ENCODE measurements at places on chromosomes 1 and 21.

DNA sequence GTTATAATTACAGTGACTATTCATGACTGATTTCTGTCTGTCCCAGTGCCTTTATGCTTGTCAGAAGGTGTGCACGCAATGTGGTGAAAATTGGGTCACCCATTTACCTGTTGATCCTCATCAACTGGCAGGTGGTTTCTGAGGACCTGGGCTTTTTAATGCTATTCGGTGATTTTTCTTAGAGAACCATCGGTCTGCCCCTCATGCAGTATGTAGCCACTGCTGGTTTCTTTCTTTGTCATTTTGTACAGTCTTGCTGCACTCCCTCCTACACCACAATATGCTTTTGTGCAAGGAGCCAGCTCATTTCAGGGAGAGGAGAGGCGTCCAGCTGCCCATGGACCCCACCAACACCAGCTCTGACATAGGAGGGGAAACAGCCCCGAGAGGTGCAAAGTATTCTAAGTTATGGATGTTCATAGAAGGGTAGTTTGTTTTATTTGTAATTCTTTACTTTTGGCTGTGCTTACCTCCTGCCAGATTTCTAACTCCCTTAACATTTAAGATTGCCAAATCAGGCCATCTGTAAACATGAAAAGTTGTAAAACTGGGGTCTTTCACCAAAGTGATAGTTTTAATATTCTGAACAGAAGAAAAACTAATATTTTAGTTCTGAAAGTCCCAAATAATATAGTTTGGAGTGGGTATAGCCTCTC lies 325.3 kb downstream of the PTBP2 start:
- DNase-seq, result no peak

GRCh38 chr1:160818207-160818937 lies 22.4 kb downstream of the LY9 start:
- DNase-seq, result no peak

DNA sequence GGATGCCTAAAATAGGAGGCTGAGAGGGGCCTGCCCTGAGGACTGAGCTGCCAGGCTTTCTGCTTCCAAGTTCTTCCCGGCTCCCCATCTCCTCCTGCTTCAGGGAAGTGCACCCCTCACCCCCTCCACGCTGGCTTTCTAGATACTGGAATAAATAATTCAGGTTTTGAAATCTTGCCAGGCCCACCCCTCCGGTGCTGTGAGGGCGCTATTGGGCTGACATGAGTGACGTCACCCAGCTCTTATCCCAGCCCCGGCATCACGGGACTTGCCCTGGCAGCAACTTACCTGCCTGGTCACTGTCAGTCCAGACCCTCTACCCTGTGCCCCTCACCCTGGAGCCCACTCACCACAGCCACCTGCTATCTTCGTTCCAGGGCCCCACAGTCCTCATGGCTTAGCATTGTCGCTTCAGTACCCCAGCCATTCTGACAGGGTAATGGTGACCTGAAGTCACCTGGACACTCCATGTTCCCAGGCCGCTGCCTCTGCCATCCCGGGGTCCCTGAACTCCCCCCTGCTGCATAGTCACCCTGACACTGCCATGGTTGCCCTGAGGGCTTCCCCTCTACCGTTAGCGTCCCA lies 819 bp upstream of the GPR3 start:
- DNase-seq, result peak; percentile 80

DNA sequence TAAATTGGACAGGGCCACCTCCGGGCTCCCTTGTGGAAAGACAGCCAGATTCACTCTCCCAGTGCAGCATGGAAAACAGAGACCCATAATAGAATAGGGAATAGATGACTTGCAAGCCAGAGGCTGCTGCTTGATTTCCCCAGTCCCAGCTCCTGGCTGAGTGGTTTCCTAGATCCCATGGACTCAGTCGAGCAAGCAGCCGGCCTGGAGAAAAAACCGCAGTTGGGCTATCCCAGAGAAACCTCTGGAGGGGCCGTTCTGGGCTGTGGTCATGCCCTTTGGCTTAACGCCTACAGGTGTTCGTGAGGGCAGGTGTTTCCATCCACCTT lies 61.7 kb downstream of the ELK4 start:
- no peak for DNase-seq

GRCh38 chr1:101653482-101653946 lies 343.2 kb downstream of the OLFM3 start:
- no peak for DNase-seq

DNA sequence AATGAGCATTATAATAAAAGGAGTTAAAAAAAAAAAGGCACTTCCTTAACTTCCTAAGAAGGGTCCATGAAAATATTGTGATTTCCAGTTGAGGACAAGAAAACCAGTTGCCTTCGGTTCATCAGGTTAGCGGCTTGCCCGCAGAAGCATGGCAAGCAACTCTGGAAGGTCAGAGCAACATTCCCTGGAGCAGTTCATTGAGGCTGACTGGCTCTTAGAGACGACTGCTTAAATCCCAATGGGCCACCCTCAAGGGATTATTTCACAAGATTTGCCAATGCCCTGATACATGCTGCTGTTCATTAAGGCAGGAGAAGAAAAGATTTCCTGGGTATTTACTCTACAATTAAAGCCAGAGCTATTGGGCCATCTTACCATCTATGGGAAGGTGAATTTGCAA lies 29.0 kb upstream of the CASQ2 start:
- DNase-seq, result no peak

DNA sequence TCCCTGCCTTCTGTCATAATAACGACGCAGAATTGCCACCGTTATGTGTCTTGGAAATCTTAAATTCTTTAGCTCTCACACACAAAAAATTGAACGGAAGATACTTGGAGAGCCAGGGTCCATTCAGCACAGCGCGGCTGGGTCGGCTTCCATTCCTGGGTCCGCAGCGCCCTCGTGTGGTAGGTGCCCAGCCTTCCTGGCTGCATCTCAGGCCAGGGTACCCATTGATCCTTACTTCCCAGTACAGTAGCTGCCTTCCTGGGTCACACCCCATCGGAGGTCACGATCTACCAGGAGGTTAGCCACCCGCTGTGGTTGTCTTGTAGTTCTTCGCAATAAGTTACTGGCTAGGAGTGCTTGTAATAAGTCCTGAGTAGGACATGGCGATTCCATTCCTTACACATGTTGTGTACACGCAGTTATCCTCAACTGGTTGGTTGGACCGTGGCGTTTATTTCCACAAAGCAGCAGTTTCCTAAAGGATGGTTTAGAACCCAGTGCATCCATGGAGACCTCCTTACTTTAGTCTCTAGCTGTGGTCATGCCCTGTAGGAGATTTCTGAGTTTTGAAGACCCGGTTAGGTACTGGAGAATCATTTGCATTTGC lies 9.9 kb upstream of the MTARC1 start:
- DNase-seq, result peak; percentile 64

DNA sequence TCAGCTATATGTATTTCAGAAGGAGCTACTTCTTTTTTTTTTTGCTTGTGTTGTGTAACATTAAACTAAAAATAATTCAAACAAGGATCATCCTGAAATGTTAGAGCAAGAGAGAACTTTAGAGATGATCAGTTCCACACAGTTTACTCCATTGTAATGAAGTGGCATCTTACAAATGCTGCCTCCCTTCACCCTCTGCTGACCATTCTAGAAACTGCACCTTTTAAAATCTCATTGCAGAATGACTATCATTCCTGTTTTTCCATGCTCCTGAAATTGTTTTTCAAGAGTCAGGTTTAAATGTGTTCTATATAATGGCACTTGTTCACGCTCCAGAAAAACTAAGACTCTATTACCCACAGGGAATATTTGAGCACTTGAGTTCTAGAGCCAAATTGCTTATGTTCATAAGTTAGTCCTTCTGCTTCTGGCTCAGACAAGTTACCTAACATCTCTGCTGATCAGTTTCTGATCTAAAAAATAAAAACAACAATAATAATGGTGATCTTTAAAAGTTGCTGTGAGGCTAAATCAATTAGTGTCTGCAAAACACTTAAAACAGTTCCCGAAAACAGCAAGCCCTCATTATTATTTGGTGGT lies 21.5 kb upstream of the SLC44A5 start:
- DNase-seq, result peak; percentile 60

DNA sequence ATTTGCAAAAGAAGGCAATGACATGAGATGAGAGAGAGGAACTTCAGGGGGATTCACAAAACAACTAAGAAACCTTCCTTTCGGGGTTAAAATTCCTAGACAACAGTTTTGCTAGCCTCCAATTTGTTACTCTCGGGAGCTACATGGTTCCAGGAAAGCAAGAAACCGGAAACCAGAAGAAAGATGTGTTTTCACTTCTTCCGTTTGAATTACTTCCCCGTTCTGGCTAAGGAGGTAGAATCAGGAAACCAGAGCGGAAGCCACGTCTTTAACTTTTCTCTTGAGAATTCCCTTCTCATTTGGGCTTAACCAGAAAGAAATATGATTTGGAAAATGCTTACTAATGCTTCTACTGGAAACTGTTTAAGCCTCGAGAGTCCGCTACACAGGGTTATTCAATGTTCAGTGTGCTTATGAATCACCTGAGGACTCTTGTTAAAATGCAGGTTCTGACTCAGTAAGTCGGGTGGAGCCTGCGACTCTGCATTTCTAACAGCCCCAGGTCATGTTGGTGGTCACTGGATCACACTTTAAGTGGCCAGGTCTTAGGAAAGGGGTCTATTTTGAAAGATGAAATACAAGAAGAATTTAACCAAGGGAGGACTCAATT lies 43.5 kb upstream of the MCOLN3 start:
- no peak for DNase-seq
